ENCODE measurements at places on chromosomes 2 and 18. TPM values are rescaled to one million over a fixed set of nuclear protein-coding genes. Genes with fewer than 3 reads are reported as not detected.
A peak's percentile ranks its signal among the peaks of the same experiment; 100 is the strongest.

DNA sequence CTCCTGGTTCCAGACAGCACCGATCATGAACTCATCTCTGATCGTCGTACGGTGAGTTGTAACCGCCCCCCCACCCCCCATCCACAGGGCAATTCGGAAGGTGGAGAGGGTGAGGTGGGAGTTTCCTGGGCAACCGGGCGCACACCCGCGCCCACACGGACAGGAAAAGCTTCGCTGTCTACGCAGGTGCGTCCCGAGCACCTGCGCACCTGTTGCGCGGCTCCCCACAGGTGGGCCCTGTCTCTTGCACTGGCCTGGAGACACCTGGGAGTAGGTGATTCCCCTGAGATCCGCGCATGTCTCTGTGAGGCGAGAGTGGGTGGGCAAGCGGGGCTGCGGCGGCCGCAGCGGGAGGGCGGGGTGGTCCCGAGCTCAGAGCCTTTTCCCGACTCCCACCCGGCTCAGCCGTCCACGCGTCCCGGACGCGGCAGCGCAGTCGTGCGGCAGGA lies 459 bp upstream of the ATP6V1C2 start:
- DNase-seq: no peak

GRCh38 chr18:59546188-59546587 lies 151.0 kb downstream of the CCBE1 start:
- no peak for DNase-seq

DNA sequence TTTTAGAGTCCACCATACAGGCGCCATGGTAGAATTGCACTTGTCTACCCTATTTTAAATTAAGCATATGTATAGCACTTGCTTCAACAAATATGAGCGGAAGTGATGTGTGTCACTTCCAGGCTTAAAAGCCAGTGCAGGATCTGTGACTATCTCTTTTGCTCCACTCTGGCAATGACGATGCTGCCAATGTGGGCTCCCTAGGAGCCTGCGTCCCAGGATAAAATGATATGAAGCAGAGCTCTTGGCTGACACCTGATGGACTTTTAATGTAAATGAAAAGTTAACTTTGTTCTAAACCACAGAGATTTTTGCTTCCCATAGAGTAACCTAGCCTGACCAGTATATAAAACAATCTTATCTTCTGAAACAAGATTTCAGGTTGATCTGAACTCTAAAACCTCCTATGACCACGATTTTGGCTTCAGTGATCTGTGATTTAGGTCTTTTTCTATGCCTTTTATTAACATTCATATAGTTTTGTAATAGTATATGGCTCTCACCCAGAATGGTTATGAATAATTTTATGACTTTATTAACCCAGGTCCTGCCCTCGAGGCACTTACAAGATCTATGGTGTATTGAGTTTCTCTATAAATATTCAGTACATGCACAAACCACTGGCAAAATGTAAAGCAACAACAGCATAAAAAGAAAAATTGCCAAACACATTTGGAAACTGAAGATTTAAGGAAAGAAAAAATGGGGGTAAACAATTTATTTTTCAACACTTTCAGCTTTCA lies 422.5 kb upstream of the PIK3C3 start:
- DNase-seq: no peak

DNA sequence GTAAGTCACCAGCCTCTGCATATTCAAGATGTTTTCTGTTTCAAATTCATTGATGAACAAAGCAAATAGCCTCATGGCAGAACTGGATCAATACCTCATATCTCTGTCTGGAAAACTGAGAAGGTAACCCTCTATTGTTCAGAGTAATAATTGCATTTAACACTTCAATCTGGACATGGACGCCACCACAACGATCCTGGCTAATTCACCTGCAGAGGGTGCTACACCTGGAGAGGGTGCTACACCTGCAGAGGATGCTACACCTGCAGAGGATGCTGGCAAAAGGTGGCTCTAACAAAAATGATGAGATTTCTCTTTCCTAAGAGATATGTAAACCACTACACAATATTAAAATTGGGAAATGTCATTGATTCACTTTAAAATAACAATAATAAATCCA lies 183.1 kb upstream of the HNRNPA3 start:
- DNase-seq: no peak

DNA sequence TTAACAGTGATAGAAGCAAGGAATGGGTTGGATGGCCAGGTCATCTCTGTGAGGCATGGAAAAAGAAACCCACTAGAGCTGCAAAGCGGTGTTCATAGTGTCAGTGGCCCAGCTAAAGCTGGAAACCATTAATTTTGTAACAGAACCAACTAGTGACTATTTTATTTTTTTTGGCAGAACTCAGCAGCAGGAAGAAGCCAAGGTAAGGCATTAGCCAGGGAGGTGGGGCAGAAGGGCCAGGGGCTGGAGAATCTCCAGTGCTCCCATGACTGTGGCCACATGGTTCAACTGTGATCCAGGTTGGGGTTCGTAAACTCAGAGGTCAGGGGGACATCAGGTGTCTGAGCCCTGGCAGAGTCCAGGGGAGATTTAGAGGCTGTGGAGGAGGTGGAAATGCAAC lies 25.9 kb upstream of the YES1 start:
- DNase-seq: no peak

DNA sequence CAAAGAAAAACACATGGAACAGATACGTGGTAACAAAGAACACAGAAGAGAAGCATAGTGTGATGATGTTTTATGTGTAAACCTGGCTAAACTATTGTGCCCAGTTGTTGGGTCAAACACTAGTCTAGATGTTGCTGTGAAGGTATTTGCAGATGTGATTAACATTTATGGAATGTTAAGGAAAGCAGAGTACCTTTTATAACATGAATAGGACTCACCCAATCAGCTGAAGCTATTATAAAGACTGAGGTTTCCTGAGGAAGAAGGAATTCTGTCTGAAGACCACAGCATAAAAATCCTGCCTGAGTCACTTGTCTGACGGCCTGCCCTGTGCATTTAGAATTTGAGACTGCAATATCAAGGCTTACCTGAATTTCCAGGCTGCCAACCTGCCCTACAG lies 253.1 kb downstream of the DYM start:
- peak; percentile 61 for DNase-seq

DNA sequence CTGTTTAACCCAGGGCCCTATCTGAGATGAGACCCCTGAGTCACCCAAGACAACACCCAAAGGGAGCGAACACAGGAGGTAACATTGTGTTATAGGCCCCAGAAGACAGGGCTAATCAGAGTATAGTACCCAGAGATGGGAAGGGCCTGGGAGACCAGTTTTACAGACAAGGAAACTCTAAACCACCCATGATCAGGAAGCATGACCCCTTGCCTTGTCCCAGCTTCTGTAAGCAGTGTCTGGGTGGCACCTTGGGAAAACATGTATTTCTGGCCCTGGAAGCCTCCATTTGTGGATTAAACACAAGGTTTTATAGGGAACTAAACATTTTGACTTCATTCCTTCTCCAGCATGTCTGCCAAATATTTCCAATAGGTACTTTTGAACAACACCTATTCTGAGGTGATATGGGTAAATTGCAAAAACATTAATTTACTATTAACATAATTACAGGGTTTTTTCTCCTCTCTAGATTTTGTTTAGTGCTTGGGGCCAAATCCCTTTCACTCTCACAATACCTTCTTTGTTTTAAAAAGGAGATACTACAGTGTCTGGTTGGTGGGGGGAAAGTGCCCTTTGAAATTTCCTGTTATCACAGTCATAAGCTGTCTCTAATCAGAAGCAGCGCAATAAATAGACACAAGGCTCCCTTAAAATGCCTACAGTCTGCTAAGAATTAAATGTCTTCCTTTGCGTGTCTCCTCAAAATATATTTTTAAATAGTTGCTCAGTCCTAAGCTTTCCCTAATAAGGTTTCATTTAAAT lies 341.1 kb downstream of the BCL11A start:
- no peak for DNase-seq

The RAD51AP2 gene
- total RNA-seq: not detected

DNA sequence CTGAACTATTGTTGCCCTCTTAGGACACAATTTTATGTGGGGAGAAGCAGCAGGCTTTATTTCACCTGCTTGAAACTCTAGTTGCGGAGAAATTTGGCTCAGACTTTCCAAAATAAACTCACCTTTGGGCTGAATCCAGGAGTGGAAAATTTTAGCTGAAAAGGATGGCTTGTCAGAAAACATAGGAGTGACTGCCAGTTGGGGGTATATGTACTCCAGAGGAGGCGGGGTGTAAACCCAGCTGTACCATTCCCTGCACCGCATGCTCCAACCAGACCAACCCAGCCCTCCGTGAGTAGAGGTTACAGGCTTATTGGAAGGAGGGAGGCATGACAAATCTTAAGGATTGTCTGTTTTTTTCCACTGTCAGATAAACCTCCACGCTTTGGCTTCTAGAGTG lies 53.8 kb downstream of the PRKCE start:
- no peak for DNase-seq

The TUBA4B gene
- not detected for total RNA-seq

The GKN1 gene
- total RNA-seq: not detected
